ENCODE measurements at places on chromosomes 3 and 15.

GRCh38 chr3:141789281-141789680 is 26.1 kb downstream of the GRK7 start:
- H3K4me3 ChIP-seq, result no peak overlapping the region
- no peaks in the 10 kb centered on the region for H3K36me3 ChIP-seq
- H3K27me3 ChIP-seq, result peaks cover 3% of the 10 kb centered on the region
- peaks cover 5% of the 10 kb centered on the region for H3K4me1 ChIP-seq
- no peak overlapping the region for H3K27ac ChIP-seq

- no peak for DNase-seq
- H3K4me1 ChIP-seq, result peaks cover 72% of the 10 kb centered on the region
- no peak overlapping the region for H3K4me3 ChIP-seq
- H3K36me3 ChIP-seq, result no peaks in the 10 kb centered on the region
- no peak overlapping the region for H3K27ac ChIP-seq
These were observed 57.5 kb downstream of the CACNA2D2 start for GRCh38 chr3:50445919-50446318.

- H3K4me1 ChIP-seq, result peaks cover 8% of the 10 kb centered on the region
- H3K27ac ChIP-seq, result no peak overlapping the region
- DNase-seq, result no peak
These were observed 8.7 kb downstream of the HLTF start for GRCh38 chr3:149077628-149078027.

DNA sequence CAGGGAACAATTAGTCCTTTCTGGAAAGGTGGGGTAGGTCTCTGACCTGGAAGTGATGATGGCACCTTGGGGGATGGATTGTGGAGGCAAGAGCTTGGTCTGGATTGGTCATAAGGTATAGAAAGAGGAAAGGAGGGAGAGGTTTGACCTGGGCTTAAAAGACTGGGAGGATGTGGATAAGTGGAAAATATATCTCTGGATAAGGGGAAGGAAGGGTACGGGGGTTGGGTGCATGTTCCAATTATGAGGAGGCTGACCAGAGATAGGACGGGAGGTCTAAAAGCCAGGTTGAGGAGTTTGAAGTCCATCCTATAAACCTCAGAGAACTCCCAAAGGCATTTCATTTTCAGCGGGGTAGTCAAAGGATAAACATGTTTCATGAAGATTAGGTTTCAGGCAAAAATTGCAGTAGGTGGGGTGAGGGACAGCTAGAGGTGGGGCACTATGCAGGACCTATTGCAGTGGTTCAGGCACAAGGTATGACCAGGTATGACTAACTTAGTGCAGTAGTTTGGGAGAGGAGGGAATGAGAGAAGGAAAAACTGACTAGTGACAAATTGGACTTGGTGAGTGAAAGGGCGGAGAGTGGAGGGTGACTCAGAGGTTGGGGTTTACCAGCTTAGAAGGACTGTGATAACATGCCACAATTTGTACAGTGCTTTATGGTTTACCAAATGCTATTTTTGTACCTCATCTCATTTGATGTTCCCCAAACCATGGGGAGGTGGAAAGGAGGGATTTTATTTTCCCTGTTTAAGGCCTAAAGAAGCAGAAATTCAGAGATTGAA is 10.7 kb downstream of the PDE8A start:
- peaks cover 2% of the 10 kb centered on the region for H3K27me3 ChIP-seq
- no peak for DNase-seq
- H3K4me3 ChIP-seq, result peak overlapping the region; percentile 18
- peaks cover 55% of the 10 kb centered on the region for H3K4me1 ChIP-seq
- H3K36me3 ChIP-seq, result no peaks in the 10 kb centered on the region
- H3K27ac ChIP-seq, result no peak overlapping the region

- no peak overlapping the region for H3K4me3 ChIP-seq
- no peak for DNase-seq
- H3K4me1 ChIP-seq, result no peaks in the 10 kb centered on the region
- H3K27me3 ChIP-seq, result peaks cover 7% of the 10 kb centered on the region
- no peak overlapping the region for H3K27ac ChIP-seq
- peaks cover 4% of the 10 kb centered on the region for H3K36me3 ChIP-seq
These were observed 44.4 kb downstream of the LSM3 start for GRCh38 chr3:14222900-14223594.

- H3K4me3 ChIP-seq, result no peak overlapping the region
- no peak for DNase-seq
- H3K36me3 ChIP-seq, result no peaks in the 10 kb centered on the region
- no peak overlapping the region for H3K27ac ChIP-seq
These were observed 104.5 kb upstream of the BFSP2 start for GRCh38 chr3:133295199-133295901.

DNA sequence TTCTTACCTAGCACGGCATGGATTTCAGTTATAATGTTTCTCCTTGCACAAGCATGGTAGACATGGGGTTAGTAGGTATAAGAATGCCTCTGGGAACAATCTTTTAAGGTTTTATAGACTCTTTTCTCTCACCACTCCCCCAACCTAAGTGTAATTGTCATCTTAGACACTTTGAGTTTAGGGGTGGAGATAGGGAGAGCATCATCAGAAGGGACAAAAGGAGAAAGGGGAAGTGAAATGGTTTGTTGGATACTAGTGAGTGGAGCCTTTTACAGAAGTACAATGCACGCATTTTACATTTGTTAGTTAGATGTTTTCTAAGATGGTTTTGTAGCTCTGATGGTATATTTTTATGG is 189.2 kb downstream of the TP63 start:
- H3K4me3 ChIP-seq, result no peak overlapping the region
- H3K36me3 ChIP-seq, result no peaks in the 10 kb centered on the region
- no peaks in the 10 kb centered on the region for H3K27me3 ChIP-seq
- no peak for DNase-seq
- H3K4me1 ChIP-seq, result no peaks in the 10 kb centered on the region

GRCh38 chr3:84891851-84892250 is 66.9 kb upstream of the CADM2 start:
- H3K36me3 ChIP-seq, result no peaks in the 10 kb centered on the region
- no peak for DNase-seq
- no peak overlapping the region for H3K4me3 ChIP-seq

- no peak for DNase-seq
- no peaks in the 10 kb centered on the region for H3K4me1 ChIP-seq
- H3K4me3 ChIP-seq, result no peak overlapping the region
These were observed 44.5 kb upstream of the FNDC3B start for GRCh38 chr3:171994646-171995428.

DNA sequence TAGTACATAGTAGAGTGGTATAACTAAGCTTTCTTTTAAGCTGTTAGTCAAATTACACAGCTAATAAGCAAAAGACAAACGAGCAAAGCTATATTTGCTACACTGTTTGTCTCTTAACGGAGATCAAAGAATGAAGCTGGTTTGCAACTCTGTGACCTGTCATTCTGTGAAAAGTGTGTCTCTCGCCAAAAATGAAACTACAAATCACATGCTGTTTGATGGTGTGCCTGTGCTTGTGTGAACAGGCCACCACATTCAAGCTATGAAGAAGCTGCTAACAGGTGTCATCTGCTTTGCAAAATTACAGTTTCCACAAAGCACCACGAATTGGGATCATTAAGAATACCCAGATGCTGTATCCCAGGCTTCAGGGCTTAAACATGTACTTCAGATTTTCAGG is 667.8 kb upstream of the NAALADL2 start:
- DNase-seq, result peak; percentile 11
- no peaks in the 10 kb centered on the region for H3K27me3 ChIP-seq
- H3K36me3 ChIP-seq, result no peaks in the 10 kb centered on the region

DNA sequence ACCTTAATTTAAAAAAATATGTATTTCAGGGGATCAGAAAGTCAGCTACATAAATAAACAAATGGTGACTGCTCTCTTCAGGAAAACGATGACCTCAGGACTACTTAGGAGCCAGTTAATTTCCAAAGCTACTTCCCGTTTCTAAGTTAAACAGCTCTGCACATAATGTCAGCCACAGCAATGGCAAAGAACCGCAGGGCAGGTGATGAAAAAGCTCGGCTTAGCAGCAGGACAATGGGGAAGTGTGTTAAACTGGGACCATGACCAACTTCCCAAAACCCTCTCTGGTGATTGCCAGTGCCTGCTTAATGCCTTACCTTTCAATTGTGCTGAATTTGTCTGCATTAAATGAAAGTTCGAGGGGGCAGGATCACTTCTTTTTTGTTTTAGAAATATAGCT is 258.9 kb downstream of the FHIT start:
- H3K36me3 ChIP-seq, result no peaks in the 10 kb centered on the region
- no peaks in the 10 kb centered on the region for H3K27me3 ChIP-seq
- no peak overlapping the region for H3K4me3 ChIP-seq
- H3K27ac ChIP-seq, result no peak overlapping the region
- DNase-seq, result no peak
- H3K4me1 ChIP-seq, result no peaks in the 10 kb centered on the region

GRCh38 chr15:69853544-69853951 is 244.2 kb downstream of the TLE3 start:
- DNase-seq, result no peak
- H3K36me3 ChIP-seq, result no peaks in the 10 kb centered on the region
- H3K4me1 ChIP-seq, result peaks cover 6% of the 10 kb centered on the region

DNA sequence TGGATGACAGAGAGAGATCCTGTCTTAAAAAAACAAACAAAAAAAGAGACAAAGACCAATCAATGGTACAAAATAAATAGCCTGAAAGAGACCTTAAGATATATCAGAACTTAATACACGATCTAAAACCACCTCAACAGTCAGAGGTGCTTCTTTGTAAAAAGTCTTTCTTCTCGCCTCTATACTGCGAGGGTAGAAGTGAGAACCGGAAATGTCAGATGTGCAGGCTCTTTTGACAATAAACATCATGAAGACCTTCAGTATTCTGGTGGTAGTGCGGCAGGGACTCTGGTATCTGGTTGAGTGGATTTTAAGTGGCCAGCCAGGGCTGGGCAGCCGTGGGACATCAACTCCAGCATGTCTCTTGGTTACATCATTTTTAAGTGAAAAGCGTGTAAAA is 30.0 kb downstream of the RUBCN start:
- no peaks in the 10 kb centered on the region for H3K36me3 ChIP-seq
- H3K4me3 ChIP-seq, result peak overlapping the region; percentile 90
- H3K27me3 ChIP-seq, result no peaks in the 10 kb centered on the region
- peaks cover 5% of the 10 kb centered on the region for H3K4me1 ChIP-seq
- H3K27ac ChIP-seq, result peak overlapping the region; percentile 96

DNA sequence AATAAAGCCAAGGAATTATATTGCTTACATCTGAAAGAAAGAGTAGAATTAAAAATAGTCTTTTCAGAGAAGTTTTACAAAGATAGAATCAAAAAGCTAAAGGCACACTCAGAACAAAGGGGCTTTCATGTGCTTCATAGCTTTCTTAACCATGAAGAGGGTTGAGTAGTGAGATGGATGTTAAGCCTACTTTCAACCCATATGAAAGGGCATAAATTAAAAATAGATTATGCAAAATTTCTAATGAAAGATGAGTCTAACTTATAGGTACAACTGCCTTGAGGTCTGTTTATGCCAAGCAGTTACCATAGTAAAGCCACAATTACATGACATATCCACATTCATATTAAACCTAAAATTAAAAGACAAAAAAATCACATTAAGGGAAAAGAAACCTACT is 223.3 kb upstream of the ARHGEF26 start:
- H3K4me1 ChIP-seq, result no peaks in the 10 kb centered on the region
- H3K4me3 ChIP-seq, result no peak overlapping the region
- H3K36me3 ChIP-seq, result no peaks in the 10 kb centered on the region
- H3K27ac ChIP-seq, result no peak overlapping the region
- no peaks in the 10 kb centered on the region for H3K27me3 ChIP-seq

GRCh38 chr3:159837725-159838124 is 150.9 kb upstream of the IL12A start:
- no peak for DNase-seq
- H3K4me3 ChIP-seq, result no peak overlapping the region
- H3K36me3 ChIP-seq, result no peaks in the 10 kb centered on the region

DNA sequence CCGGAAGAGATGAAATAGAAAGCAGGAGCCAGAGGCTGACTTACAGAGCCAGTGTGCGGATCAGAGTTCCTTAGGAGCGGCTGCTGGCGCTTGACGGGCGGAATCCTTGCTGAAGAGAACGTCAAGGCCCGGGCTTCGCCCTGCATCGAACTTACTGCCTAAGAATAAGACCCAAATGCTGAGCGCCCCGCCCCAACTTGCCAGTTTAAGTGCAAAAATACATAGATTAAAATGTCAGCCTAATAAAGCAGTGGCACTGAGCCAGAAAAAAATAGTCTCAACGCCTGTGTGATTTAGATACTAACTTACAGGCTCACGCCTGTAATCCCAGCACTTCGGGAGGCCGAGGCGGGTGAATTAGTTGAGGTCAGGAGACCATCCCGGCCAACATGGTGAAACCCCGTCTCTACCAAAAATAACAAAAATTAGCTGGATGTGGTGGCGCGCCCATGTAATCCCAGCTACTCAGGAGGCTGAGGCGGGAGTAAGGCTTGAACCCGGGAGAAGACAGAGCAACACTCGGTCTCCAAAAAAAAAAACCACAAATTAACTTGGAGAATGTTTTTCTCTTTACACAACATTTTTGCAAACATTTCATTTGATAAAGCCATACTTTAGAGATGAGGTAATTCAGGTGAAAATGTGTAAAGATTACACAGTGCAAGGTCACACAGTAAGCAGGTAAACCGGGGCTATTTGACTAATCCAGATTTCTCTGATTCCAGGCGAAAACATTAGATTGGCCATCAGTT is 1.2 kb upstream of the UBP1 start:
- no peak for DNase-seq
- peaks cover 43% of the 10 kb centered on the region for H3K4me1 ChIP-seq
- peaks cover 4% of the 10 kb centered on the region for H3K36me3 ChIP-seq
- H3K27me3 ChIP-seq, result peaks cover 8% of the 10 kb centered on the region

DNA sequence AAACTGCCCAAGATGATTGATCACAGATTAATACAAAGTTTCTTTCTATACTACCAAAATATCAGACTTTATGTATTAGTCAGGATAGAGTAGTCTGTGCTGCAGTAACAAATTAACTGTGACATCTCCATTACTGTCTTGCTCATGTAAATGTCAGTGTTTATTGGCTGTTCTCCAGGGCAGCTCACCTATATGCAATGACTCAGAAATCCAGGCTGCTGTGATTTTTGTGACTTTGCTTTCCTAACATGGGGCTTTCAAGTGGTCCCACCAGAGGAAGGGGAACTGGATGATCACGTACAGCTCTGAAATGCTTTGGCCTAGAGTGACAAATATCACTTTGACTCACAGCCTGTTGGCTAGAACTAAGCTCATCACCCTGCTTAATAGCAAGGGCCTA is 12.9 kb downstream of the PLS1 start:
- H3K27me3 ChIP-seq, result no peaks in the 10 kb centered on the region
- H3K27ac ChIP-seq, result no peak overlapping the region
- no peaks in the 10 kb centered on the region for H3K36me3 ChIP-seq
- no peak overlapping the region for H3K4me3 ChIP-seq
- H3K4me1 ChIP-seq, result no peaks in the 10 kb centered on the region

Data from immature natural killer cell (primary cell).